ENCODE measurements at places on chromosomes 13 and 19.

DNA sequence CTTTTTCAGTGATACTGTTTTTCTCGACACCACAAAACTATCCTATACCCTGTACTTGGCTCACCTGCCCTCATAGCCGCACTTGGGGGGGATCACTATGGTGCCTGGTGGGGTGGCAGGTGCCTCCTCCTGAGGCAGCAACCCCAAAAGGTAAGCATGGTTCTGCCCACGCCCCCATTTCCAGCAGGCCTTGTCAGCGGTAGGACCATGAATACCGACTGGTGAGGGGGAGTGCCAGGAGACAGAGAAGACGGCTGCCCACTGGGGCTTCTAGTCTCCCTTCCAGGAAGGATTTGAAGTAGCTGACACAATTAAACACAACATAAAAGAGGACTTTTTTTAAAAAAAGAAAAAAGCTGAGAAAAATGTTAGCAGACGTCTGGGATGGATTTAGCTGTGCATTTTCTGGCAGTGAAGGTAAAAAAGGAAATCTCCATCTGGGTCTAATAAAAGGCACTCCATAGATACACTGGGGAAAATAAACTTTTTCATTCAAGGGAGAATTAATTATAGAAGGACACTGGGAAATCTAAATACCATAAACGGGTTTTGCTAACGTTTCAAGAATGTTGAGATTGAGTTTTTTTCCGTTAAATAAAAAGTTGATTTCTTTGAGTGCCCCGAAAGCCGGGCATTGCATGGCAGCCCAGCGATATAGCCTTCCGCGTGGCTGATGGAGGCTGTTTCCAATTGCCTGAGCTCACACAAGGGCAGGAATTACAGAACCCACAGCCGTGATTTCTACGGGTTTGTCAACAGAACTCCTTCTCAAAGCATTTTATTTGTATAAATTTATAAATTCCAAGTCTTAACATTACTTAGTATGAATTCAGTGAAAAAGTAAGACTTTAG lies 45.1 kb downstream of the ATP11A start:
- DNase-seq = no peak

DNA sequence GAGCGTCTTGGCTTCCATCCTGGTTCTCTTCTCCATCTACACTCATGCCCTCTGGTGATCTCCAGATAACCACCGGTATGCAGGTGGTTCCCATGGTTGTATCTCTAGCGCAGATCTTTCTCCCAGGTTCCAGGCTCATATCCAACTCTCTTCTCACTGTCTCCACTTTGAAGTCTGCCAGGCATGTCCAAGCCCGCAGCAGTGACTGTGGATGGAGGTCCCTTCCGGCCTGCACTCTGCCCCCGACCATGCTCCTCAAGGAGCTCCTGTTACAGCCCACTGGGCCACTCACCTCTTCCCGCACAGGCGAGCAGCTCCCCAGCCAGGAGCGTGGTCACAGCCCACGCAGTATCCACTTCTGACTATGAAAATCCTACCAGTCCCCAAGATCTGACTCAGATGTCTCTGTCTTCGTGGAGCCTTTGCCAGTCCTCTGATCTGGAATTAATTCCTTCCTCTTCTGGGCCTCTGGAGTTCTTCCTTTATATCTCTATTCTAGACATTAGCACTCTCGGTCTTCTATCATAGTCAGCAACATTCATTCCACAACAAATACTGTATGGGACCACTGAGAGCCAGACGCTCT lies 100.2 kb downstream of the TEX26 start:
- DNase-seq = no peak

DNA sequence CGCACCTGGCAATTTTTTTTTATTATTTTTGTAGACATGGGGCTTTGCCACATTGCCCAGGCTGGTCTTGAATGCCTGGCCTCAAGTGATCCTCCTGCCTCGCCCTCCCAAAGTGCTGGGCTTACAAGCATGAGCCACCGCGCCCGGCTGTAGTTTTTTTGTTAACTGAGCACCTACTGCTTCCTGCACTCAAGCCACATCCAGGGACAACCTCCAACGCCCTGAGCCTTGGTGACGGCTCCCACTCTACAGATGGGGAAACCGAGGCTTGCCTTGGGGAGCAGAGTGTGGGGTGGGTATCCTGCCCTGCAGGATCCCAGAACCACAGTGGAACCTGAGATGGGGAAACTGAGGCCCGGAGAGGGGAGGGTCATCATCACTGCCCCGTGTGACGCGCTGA lies 3.0 kb downstream of the ELANE start:
- no peak for DNase-seq

- DNase-seq = no peak
Observed at GRCh38 chr13:87889254-87889653, 218.1 kb downstream of the SLITRK5 start.

- DNase-seq = no peak
Observed at GRCh38 chr19:17429641-17430113, 9.8 kb downstream of the MVB12A start.

- DNase-seq = no peak
Observed at GRCh38 chr13:104987621-104988020, 1547.8 kb downstream of the EFNB2 start.

Data from sciatic nerve (tissue), 2 donors.